ENCODE measurements at places on chromosomes 12 and 14. TPM values are rescaled to one million over a fixed set of nuclear protein-coding genes. Genes with fewer than 3 reads are reported as not detected.
A peak's percentile ranks its signal among the peaks of the same experiment; 100 is the strongest.

GRCh38 chr12:94208622-94208966 lies 60.2 kb downstream of the PLXNC1 start:
- H3K36me3 ChIP-seq, result peaks cover 19% of the 10 kb centered on the region
- H3K27me3 ChIP-seq, result no peaks in the 10 kb centered on the region
- peaks cover 54% of the 10 kb centered on the region for H3K4me1 ChIP-seq
- no peak for DNase-seq
- H3K4me3 ChIP-seq, result peak overlapping the region; percentile 65

DNA sequence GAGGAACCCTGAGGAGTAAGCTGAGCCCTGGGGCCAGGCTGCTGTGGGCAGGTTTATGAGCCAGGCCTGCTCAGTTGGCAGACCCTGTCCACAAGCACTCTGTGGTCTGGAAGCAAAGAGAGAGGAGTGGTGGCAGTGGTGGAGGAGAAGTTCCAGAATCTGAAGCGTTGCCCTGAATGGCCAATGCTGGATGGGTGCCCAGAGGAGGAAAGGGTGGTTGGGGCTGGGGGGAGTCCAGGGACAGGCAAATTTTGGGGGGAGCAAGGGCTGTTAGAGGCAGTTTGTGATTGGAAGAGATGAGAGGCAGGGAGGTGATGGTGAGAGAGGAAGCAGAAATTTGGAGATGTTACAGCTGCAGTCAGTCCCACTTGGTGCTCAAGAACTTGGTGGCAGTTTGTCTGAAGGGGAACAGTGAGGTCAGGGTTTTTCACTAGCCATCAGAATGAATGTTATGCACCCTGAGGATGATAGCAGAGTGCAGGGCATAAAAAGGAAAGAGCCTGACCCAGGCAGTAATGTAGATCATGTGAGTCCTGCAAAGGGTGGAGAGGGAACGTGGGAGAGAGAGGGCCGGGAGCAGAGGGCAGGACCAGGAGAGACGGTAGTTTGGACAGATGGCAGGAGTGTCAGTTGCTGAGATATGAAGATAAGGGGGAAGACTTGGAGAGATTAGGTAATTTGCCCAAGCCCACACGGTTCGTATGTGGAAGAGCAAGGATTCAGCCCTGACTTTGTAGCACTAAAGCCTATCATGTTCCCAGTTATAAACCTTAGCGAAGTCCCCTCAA lies 51.2 kb downstream of the GALNT8 start:
- no peak overlapping the region for H3K4me3 ChIP-seq
- no peaks in the 10 kb centered on the region for H3K27me3 ChIP-seq
- DNase-seq, result no peak
- H3K27ac ChIP-seq, result no peak overlapping the region
- H3K36me3 ChIP-seq, result no peaks in the 10 kb centered on the region

DNA sequence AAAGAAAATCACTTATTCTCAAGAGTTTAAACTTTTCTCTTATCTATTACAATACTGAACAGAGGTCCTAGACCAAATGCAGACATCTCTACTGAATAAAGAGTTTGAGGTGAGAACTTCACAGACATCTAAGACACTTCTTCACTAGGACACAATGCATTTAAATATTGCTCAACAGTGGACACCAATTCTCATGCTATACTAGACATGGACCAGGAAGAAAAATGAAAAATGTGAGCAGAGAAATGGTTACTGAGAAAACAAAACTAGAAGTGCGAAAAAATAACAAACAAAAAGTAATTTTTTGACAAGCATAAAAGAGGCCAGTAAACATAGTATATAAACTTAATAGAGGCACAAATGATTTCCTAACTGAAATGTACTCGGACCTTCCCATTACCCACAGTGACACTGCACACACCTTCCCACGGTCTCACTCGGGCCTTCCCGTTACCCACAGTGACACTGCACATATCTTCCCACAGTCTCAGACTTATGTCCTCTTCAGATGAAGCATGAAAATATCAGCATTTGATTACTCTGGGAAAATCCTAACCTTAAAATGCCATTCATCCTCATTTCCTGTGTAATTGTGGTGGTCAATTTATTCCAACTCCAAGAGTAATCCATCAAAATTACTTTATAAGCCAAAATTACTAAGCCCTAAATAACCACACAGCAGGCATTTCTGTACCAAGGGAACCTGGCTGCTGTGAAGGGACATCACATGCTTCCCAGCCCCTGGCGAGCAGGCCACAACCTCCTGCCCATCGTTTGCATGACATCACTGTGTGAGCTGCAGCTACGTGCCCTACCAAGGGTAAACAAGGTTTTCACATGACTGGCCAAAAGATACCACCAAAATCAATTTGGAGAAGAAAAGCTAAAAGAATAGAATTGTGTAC lies 6.4 kb downstream of the SLC15A4 start:
- no peak overlapping the region for H3K4me3 ChIP-seq
- H3K36me3 ChIP-seq, result no peaks in the 10 kb centered on the region
- DNase-seq, result peak; percentile 68

- no peak overlapping the region for H3K27ac ChIP-seq
- no peaks in the 10 kb centered on the region for H3K36me3 ChIP-seq
- H3K27me3 ChIP-seq, result peaks cover under 1% of the 10 kb centered on the region
- no peak for DNase-seq
- peaks cover 11% of the 10 kb centered on the region for H3K4me1 ChIP-seq
Observed at GRCh38 chr12:124682425-124683151, 115.2 kb upstream of the NCOR2 start.

DNA sequence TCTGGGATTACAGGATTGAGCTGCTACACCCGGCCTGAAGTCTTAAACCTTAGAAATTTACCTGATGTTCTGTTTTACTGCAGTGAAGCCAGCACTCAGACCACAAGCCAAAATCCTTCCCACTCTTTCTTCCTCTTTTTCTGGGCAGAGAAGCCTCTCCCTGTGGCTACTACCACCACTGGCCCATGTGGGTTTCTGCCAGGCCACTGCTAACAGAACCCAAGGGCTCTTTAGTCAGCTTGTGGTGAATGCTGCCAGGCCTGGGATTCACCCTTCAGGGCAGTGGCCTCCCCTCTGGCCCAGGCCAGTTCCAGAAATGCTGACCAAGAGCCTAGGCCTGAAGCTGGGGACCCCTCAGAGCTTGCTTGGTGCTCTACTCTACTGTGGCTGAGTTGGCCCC lies 35.3 kb downstream of the GAS2L3 start:
- no peaks in the 10 kb centered on the region for H3K4me1 ChIP-seq
- no peak for DNase-seq
- H3K27me3 ChIP-seq, result no peaks in the 10 kb centered on the region
- H3K4me3 ChIP-seq, result no peak overlapping the region

- H3K27me3 ChIP-seq, result no peaks in the 10 kb centered on the region
- no peak overlapping the region for H3K4me3 ChIP-seq
- DNase-seq, result no peak
- H3K4me1 ChIP-seq, result no peaks in the 10 kb centered on the region
- no peak overlapping the region for H3K27ac ChIP-seq
- H3K36me3 ChIP-seq, result no peaks in the 10 kb centered on the region
Observed at GRCh38 chr14:83529531-83529930, 1995.9 kb upstream of the SEL1L start.

DNA sequence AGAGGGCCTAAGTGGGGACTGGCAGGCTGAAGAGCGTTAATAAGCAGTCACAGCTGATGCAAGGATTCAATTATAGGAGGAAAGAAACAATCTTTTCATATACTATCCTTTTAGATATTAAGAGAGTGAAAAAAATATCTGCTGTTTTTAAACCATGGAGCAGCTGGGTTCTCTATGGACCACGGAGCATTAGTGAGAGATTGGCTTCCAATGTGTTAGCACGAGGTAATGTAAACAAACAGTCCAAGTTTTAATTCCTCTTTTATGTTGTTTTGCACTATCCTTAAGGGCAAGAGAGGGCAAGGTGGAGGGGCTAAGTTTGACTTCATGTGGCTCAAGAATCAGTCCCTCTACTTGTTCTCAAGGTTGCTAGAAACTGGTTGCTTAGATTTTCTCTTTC lies 30.9 kb downstream of the CDKN1B start:
- H3K4me3 ChIP-seq, result no peak overlapping the region
- no peaks in the 10 kb centered on the region for H3K36me3 ChIP-seq
- H3K27me3 ChIP-seq, result no peaks in the 10 kb centered on the region

DNA sequence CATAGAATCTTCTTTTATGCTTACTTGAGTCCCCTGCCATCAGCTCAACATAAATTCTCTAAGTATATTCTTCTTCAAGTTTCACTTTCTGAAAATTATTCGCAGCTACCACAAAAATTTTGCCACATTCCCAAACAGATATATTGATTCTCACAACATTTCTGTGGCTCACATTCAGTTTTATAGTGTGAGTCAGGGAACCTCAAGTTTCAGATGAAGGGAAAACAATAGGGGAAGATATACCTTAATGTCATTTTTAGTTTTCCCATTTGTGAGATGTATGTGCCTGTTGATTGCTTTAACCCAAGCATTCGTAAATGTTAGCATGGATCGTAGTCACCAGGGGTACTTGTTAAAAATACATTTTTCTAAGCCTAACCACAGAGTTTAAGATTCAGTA lies 465.8 kb downstream of the CCER1 start:
- DNase-seq, result no peak
- no peaks in the 10 kb centered on the region for H3K4me1 ChIP-seq
- H3K27me3 ChIP-seq, result no peaks in the 10 kb centered on the region
- H3K4me3 ChIP-seq, result no peak overlapping the region
- no peak overlapping the region for H3K27ac ChIP-seq

GRCh38 chr12:42683933-42684801 lies 94.6 kb upstream of the PRICKLE1 start:
- H3K36me3 ChIP-seq, result no peaks in the 10 kb centered on the region
- H3K27me3 ChIP-seq, result no peaks in the 10 kb centered on the region
- no peak for DNase-seq
- no peak overlapping the region for H3K27ac ChIP-seq
- H3K4me1 ChIP-seq, result no peaks in the 10 kb centered on the region

DNA sequence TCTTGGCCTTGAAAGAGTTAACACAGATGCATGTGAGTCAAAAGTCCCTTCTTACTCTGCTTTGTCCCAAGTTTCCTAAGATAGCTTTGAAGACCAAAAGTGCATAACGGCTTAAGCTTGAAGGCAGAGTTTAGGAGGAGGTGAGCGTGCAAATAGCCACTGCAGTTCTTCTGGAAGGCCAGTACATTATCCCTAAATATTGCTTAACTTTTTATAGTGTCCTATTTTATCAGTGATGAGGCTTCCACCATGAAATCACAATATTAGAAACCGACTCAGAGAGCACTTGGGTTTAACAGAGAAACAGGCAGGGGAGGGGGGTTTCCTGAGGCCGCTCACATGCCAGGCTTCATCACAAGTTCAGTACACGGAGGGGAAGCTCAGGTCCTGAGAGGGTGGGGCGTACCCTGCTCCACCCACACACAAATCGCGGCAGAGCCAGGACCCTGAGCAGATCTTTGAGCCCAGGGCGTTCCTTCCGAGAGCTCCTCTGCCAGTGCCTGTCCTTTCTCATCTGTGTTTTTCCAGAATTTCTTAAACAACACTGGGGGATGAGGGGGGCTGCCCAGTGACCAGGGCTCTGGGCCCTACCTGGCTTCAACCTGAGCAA lies 26.8 kb upstream of the BDKRB2 start:
- H3K27me3 ChIP-seq, result no peaks in the 10 kb centered on the region
- no peaks in the 10 kb centered on the region for H3K36me3 ChIP-seq
- peaks cover 7% of the 10 kb centered on the region for H3K4me1 ChIP-seq

GRCh38 chr14:100599981-100600380 lies 12.8 kb upstream of the BEGAIN start:
- no peaks in the 10 kb centered on the region for H3K4me1 ChIP-seq
- DNase-seq, result no peak
- H3K27me3 ChIP-seq, result peaks cover 3% of the 10 kb centered on the region
- H3K4me3 ChIP-seq, result no peak overlapping the region

The NRXN3 gene
- not detected for total RNA-seq

The BDKRB1 gene
- not detected for total RNA-seq

The FAM216A gene
- 15.4 TPM for total RNA-seq

The SSPN gene
- 19.6 TPM for total RNA-seq
